GM20000 (cell line): ENCODE measurements at places on chromosomes 1 and 21.

GRCh38 chr1:218380125-218380977 lies 35.2 kb downstream of the TGFB2 start:
- no peak for DNase-seq

GRCh38 chr1:24929398-24930259 lies 447 bp downstream of the RUNX3 start:
- peak; percentile 68 for DNase-seq

DNA sequence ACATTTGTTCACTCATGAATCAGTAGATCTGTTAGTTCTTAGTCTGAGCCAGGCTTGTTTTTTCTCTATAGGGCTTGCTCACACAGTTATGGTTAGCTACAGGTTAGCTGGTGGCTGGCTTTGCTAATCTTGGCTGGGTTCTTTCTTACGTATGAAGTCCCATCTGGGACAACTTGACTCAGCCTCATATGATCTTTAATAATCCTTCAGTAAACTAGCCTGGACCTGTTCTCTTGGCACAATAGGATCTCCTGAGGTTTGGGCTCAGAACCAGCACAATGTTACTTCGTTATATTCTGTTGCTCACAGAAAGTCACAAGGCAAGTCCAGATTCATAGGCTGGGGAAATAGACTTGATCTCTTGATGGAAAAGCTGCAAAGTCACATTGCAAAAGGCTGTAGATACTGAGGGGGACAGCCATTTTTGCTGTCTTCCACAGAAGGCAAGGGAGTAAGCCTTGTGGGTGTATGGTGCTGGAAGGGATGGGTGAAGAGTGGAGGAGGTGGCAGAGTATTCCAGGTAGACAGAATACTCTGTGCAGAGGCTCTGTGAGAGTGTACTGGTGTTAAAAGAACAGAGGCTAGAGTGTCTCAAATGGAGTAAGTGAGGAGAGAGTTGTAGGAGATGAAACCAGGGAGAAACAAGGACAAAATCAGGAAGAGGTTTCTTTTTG lies 24.4 kb downstream of the EFCAB7 start:
- DNase-seq: no peak

GRCh38 chr1:179127163-179127895 lies 45.5 kb downstream of the TOR3A start:
- no peak for DNase-seq

GRCh38 chr1:38915352-38915948 lies 26.2 kb downstream of the RHBDL2 start:
- no peak for DNase-seq

GRCh38 chr1:5906966-5907365 lies 85.3 kb downstream of the NPHP4 start:
- no peak for DNase-seq

GRCh38 chr21:34022627-34023335 lies 50.6 kb upstream of the MRPS6 start:
- no peak for DNase-seq

DNA sequence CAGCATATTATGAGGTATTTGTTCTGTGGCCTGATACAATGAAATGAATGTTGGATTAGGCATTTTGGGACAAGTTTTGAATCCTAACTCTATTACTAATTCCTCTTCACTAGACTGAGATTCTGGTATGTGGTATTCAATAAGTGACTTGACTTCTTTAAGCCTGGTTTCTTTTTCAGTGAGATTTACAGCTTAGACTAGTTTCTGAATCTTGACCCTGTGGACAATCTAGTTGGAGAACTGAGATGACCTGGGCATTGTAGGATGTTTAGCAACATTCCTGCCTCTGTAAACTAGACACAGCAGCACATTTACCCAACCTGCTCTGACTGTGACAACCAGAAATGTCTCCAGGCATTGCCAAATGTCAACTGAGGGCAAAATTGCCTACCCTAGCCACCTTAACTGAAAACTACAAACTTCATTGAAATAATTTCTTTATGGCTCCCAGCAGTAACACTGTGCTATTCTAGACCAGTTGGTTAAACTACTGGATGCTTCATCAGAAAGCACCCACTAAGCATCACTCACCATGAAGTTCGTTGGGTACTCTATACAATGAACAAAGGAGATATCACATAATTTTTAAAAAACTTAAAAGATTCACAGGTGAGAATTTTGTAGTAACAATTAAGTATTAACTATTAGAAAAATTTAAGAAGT lies 16.8 kb downstream of the PTPRC start:
- DNase-seq: no peak

DNA sequence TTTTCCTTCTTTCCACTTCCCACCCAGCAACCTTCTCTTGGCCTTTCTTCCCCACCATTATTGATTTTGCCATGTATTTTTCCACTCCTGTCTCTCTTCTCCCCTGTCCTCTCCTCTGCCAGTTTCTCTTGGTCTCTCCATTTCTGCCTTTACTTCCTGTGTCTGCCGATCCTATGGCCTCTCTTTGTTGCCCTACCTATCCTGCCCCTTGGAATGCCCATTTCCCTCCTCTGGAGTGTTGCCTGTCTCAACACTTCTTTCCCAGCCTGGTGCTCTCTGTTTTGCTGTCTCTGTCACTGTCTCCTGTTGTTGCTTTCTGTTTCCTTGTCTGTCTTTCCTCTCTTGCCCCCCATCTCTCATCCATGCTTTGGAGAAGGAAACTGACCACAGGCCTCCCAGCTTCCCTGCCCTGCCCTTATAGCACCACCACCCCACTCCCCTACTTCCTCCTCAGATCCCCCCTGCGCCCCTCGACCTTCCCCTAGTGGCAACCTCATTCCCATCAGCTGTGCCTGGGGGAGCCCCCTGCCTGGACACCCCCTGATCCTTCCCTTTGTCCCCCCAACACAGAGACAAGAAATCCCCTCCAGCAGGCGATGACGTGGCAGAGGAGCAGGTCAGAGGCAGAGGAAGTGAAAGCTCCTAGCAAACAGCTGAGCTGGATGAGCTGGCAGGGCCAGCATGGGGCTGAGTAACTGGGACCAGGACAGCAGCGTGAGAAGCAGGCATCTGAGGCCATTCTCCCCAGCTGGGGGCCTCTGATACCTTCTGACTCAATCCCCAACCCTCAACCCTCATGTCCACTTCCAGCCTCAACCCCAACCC lies 6.6 kb upstream of the ETV3L start:
- DNase-seq: peak; percentile 84

- no peak for DNase-seq
Measured at GRCh38 chr21:39215078-39215477, 31.8 kb upstream of the PSMG1 start.

- no peak for DNase-seq
Measured at GRCh38 chr1:36669262-36669661, 186.5 kb upstream of the CSF3R start.

- no peak for DNase-seq
Measured at GRCh38 chr1:85168884-85169283, 31.9 kb downstream of the SYDE2 start.

- peak; percentile 59 for DNase-seq
Measured at GRCh38 chr1:151282883-151283725, 1.0 kb downstream of the ZNF687 start.

- DNase-seq: no peak
Measured at GRCh38 chr1:22556391-22557104, 6.7 kb upstream of the EPHA8 start.

DNA sequence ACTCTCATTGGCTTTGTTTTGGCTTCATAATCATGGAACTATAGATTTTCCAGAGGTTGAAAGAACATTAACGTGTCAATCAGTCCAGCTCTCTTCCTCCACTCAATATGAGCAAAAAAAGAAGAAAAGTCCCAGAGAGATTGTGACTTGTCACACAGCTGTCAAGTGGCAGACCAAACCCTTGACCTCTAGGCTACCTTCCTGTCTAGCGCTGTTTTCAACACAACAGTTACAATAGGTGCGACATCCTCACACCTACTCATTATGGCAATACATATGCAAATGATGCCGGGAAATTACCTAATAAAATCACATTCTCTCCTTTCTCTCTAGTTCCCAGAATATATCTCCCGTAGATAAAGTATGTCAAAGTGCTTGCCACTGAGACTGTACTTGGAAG lies 1.1 kb downstream of the WARS2 start:
- DNase-seq: peak; percentile 32

DNA sequence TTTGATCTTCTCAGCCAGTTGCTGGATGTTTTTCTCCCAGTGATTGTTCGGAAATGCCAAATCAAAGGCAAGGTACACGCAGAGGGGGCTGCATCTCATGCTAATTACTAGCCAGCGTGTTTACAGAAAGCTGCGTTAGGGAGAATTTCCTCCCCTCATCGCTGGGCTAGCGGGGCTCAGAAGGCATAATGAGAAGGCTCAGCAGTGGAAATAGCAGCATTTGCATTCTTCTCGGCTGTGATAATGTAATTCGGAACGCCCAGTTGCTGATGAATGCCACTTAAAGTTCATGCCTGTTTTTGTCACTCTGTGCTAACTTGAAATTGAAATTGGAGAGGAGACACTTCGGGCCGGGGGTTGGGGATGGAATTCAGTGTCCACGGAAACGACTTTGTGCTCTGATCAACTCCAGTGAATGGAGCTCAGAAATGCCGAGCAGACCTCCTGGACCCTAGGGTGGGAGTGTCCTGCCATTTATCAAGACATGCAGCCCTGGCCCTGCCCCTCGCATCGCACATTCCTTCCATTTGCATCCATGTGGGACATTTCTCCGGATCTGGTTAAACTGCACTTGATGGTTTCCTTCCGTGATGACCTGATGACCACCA lies 313.4 kb upstream of the C1orf174 start:
- DNase-seq: no peak

- DNase-seq: no peak
Measured at GRCh38 chr1:29444782-29445729, 208.7 kb downstream of the PTPRU start.

DNA sequence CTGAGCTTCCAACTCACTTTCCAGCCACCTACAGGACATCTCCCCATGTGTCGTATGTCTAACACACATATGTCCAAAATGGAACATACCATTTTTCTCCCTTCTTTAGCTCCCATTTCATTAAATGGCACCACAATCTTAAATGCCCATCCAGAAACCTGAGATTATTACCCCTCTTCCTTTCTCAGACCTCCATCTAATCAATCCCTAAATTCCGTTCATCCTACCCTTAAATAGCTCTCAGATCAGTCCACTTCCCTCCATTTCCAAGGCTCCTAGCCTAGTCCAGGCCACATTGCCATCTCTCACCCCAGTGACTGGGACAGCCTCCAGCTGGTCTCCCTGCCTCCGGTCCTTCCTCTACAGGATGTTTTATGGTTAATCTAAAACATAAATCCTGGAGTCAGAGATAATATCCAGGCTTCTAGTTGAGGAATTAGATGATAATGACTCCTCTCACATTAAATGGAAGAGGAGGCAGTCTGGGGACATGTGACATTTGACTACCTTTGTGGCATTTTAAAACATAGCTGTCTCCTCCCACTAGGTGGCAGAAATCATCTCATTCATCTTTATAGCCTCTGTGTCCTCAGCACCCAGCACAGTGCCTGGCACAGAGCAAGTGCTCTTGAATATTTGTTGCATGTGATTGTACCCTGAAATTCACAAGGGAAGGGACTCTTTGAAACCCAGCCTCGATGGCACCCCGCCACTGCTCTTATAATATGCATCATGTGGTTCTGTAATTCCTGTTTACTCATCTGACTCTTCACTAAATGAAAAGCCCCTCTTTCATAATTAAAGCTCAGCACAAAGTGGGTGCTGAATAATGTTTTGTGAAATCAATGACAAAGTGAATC lies 102.3 kb downstream of the TMEM53 start:
- peak; percentile 57 for DNase-seq

GRCh38 chr1:229980009-229980408 lies 87.0 kb upstream of the GALNT2 start:
- DNase-seq: no peak

GRCh38 chr1:18217398-18218043 lies 109.9 kb downstream of the IGSF21 start:
- DNase-seq: peak; percentile 28

DNA sequence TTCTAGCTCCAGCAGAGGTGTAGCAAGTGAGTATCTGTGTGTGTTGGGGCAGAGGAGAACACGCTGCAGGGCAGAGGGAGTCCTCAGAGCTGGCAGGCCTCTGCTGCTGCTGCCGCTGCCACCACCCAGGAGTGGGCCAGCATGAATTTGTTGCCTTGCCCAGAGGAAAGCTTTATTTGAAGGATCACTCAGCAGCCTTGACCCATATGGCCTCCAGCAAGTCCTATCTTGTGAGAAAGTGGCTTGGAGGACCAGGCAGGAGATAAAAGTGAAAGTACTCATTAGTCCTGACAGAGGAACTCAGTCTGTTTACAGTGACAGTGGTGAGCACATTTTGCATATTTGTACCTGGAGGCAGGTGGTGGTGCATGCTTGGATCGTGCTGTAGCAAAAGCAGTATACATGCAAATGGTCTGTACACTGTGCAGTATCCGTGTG lies 3.1 kb downstream of the TRAF5 start:
- peak; percentile 51 for DNase-seq

- no peak for DNase-seq
Measured at GRCh38 chr1:219276049-219276738, 102.5 kb downstream of the LYPLAL1 start.

- DNase-seq: no peak
Measured at GRCh38 chr21:20511216-20511880, 486.9 kb upstream of the NCAM2 start.

DNA sequence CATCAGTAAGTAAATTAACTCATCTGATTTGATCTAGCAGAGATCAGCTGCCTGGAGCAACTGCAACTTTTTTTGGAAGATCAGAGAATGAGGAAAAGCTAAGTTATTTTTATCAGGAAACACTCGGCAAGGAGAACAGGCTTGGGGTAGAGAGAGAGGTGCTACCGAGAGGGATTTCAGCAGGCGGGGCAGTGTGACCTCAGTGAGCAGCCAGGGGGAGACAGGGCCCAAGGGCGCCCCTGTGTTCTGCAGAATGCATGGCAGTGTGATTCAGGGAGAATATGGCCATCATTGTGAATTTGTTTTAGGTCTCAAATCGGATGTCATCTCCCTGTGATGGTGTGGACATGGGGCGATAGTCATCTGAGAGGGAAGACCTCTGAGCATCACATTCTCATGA lies 484.1 kb upstream of the VAMP3 start:
- DNase-seq: no peak

DNA sequence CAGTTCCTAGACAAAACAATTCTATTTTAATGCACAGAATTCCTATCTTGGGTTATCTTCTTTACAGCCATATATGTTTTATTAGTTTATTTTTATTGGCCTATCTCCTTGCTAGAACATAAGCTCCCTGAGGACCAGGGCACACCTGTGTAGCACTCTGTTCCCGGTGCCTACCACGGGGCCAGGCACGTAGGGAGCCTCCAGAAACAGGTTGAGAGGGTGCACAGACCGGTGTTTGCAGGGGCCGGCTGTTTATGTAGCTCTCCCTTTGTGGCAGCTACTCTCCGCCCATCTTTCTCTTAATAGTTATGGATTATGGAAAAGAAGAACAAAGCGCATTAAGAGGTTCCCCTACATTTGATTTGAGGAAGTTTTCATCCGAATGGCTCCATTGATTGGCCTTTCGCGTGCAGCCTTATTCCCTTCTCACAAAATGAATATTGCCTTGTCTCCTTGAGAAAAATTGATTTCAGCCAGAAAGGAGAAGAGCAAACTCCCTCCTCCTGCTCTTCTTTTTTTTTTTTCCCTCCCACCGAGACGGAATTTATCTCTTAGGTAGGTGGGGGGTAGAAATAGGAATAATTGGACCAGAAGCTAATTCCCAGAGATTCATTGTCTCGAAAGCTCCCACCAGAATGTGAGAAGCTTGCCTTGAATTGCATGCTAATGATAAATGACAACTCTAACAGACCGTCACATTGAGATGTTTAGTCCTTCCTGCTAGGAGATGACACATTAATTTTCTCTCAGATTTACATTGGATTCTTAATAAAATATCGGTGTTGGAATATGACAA lies 447.4 kb downstream of the CAMTA1 start:
- no peak for DNase-seq
